ENCODE measurements at places on chromosomes 4 and X.

- DNase-seq, result no peak
Measured at GRCh38 chrX:130171446-130172126, at the start of gene RAB33A. TSS of gene RAB33A (plus strand) at chrX:130171962. CDS start at chrX:130172063, 101 bp downstream.

DNA sequence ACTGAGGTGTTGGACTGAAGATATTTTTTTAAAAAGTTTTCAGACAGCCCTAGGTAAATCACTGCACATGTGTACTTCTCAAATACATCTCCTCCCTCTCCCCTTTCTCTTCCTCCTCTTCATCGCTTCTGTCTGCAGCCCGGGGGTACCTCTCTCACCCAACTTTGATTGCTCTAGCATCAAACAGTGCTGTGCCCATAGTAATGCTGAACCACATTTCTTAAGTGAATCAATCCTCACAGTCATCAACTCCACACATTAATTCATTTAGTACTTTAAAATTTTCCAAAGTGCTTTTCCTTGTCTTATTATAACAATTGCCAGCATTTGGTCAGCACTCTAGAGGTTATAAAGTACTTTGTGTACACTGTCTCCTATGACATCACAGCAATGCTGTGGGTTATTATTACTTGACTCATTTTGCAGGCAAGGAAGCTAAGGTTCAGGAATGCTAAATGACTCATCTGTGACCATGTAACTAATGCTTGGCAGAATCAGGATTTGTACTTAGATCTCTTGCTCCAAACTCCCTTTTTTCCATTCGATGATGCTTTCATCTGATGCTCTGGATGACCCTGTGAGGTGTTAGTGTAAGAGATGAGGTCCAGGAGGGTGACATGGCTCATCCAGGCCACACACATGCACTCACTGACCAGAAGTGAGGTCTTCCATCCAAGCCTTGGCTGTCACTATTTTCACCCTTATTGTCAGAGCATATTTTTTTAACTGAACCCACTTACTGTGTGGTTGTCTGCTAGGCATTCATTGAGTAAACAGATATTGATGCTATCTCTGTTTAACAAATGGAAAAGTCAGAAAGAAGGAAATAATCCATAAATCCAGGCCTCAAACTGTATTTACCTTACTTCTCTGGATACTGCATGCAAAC is 58.8 kb downstream of the RHOH start:
- DNase-seq, result peak; percentile 77

- DNase-seq, result no peak
Measured at GRCh38 chr4:61182915-61183314, 17.2 kb upstream of the ADGRL3 start.

DNA sequence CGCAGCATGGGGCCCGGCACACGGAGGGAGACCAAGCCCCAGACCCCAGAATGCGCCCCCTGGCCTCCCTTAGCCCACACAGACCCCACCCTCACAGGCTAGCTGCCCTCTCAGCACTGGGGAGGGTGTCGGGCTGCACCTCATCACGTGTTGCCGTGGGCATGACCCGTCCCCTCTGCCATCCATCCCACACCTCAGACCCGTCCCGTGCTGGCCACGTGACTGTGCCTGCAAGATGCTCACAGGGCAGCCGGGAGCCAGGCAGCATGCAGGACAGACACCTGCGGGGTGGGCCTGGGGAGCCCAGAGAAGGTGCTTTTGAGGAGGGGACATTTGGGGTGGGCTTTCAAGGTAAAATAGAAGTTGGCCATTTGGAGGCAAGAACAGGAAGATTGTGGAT is 4.8 kb downstream of the MSANTD1 start:
- no peak for DNase-seq

GRCh38 chr4:9918484-9918883 is 102.8 kb downstream of the SLC2A9 start:
- DNase-seq, result no peak

DNA sequence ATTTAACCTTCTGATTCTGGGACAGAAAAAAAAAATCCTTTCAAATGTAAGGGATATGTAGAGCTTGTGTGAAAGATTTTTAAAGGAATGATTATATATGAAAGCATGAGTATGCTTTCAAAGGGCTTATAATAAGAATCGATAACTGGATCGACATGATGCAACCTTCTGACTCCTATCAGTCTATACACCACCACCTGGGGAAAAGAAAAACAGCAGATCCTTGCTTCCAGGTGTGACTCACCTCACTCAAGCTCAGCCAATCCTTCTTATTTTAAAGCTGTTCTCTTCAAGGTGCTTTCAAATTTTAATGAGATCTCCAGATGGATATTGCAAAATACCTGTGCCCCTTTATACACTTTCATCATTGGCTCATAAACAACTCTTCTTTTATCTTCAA is 102.1 kb upstream of the EDNRA start:
- peak; percentile 27 for DNase-seq
